Stimulated activated CD4-positive, alpha-beta T cell treated with anti-CD3 and anti-CD28 coated beads, Interleukin-2, amount 100 ng/mL, for 48 hours (primary cell): ENCODE measurements at places on chromosomes 7 and 10.

DNA sequence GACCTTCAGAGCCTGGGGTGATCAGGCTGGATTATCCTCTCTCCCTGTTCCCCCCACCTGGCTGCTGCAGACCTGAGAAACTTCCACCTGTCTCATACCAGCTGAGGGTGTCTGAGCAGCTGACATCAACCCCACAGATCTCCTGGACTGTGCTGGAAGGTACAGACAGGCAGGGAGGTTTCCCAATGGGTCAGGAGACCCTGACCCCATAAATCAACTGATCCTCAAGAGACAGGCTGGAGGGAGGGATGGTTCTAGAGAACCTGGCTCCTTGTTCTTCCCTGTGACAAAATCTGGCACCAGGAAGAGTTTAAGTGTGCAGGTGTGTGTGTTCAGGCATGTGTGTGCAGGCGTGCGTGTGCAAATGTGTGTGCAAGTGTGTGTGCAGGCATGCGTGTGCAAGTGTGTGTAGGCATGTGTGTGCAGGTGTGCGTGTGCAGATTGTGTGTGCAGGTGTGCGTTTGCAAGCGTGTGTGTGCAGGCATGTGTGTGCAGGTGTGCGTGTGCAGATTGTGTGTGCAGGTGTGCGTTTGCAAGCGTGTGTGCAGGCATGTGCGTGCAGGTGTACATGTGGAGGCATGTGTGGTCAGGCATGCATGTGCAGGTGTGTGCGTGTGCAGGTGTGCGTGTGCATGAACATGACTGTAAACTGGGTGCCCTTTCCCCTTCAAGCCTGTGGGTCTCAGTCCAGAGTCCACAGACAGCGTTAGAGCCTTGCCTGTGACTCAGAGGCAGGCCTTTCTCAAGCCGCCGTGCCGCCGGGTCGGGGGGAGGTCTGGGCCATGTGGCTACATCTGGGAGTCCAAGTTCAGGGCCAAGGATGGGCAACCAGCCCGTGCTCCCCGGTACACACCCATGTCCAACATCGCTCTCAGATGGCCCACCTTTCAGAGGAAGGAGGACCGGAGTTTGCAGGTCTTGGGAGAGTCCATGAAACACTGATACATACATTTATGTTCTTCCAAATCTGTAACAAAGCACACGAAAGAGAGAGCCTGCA lies 50.1 kb upstream of the ELN start:
- DNase-seq: no peak

GRCh38 chr7:100465702-100466311 lies 1.7 kb upstream of the SPACDR start:
- no peak for DNase-seq

DNA sequence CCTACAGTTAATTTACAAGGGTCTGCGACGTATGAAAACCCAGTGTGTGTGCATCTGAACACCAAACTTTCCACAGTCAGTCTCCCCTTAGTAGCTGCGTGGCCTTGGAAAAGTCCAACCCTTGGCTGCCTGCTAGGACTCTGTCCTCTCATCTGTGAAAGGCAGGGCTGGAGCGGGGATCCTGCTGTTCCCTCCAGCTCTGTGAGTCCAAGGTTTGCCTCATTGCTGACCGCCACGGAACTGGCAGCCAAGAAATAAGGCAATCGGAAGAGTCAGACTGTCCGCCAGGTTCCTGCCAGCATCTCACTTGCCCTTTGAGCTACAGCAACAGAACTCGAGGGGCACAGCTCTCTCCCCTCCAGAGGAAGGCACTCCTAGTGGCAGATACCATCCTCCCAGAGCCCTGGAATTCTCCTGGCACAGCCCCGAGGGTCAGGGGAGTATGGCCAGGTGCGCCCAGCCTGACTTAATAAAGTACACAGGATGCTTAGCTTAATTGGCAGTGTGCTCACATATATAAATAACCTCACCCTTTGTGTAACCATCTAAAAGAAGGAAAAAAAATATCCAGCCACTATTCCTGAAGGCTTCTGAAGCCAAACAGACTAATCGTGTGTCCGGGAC lies 530.1 kb upstream of the FOXK1 start:
- DNase-seq: no peak

- DNase-seq: no peak
These were observed 53.0 kb upstream of the TNKS2 start for GRCh38 chr10:91745090-91745831.

GRCh38 chr10:77516575-77516974 lies 121.0 kb downstream of the KCNMA1 start:
- no peak for DNase-seq

DNA sequence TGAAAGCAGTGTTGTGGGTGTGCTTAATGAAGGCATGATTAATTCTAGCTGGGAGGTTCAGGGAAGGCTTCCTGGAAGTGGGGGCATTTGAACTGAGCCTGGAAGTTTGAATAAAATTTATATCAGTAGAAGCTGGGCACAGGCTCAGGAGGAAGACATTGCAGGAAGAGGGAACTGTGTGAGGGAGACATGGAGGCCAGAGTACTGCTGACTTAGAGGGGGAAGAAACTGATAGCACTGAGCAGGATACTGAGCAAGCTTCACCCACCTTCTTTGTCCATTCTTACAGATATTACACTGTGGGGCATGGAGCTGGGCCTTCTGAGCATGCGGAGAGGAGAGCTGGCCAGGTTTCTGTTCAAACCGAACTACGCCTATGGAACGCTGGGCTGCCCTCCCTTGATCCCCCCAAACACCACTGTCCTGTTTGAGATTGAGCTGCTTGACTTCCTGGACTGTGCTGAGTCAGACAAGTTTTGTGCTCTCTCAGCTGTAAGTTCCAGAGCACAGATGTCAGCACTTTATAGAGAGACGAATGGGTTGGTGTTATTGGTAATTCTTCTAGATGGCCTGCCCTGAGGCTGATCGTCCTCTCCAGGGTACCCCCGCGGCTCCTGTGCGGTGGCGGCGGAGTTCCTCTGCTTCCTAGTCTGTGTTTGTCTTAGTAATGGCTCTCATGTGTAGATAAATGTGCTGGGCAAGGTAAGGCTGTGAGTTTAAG lies 2.1 kb downstream of the FKBP6 start:
- no peak for DNase-seq

DNA sequence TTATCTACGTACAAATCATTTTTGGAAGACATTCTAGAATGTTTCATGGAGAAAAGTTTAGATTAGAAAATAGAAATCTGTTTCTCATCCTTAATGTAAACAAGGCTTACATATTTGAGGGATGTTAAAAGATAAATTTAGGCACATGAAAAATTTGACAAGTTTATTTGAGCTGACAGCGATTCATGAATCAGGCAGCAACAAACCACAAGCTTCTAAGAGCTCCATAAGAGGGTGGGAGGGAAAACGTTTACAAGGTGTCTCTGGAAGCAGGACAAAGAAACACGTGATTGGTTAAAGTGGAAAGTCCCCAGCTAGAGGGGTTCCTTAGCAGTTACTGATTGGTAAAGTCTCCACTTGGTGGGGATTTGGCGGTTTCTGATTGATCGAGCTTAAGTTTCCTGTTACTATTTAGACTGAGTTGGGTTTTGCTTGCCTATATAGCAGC lies 228.9 kb upstream of the PITRM1 start:
- no peak for DNase-seq

DNA sequence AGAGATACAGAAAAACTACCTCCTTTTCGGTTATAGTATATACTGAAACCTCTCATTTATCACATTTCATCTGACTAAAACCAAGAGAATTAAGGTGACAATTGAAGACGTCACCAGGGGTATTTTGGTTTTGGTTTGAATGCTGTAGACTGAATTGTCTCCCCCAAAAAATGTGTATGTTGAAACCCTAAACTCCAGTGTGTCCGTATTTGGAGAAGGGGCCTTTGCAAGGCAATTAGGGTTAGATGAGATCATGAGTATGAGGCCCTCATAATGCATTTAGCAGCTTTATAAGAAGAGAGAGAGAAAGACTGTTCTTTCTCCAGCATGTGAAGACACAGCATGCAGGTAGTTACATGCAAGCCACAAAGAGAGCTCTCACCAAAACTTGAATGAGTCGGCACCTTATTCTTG lies 59.5 kb downstream of the CACNA2D1 start:
- DNase-seq: no peak

DNA sequence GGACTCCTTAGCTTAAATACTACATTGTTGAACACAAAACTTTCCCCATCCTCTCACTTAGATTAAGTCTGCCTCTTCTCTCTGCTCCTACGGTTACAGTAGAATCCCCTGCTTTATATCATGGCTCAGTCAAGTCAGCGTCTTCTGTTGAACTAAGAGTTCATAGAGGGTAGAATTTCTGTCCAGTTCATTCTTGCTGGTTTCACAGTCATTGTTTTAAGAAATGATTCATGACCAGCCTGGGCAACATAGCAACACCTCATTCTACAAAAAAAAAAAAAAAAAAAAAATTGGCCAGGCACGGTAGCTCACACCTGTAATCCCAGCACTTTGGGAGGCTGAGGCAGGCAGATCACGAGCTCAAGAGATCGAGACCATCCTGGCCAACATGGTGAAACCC lies 3.7 kb upstream of the ZFYVE27 start:
- DNase-seq: no peak

GRCh38 chr7:23293500-23294073 lies 5.6 kb upstream of the MALSU1 start:
- DNase-seq: no peak

DNA sequence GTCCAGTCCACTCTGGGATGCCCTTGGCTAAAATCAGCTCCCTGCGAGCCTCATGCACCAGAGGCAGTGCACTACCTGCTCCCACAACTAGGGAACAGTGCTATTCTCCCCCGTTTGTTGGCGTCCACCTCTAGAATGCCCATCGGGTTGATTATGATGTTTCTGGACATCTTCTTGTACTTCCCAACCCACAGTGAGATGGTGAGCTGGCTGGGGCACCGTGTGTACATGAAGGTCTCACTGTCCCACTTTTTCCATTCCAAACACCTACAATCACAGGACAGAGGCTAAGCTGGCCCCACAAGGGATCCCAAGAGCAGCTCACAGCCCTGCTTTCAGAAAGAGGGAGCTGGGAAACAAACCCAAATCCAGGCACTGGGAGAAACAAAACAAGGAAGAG lies 126.2 kb upstream of the ZNF92 start:
- DNase-seq: no peak

DNA sequence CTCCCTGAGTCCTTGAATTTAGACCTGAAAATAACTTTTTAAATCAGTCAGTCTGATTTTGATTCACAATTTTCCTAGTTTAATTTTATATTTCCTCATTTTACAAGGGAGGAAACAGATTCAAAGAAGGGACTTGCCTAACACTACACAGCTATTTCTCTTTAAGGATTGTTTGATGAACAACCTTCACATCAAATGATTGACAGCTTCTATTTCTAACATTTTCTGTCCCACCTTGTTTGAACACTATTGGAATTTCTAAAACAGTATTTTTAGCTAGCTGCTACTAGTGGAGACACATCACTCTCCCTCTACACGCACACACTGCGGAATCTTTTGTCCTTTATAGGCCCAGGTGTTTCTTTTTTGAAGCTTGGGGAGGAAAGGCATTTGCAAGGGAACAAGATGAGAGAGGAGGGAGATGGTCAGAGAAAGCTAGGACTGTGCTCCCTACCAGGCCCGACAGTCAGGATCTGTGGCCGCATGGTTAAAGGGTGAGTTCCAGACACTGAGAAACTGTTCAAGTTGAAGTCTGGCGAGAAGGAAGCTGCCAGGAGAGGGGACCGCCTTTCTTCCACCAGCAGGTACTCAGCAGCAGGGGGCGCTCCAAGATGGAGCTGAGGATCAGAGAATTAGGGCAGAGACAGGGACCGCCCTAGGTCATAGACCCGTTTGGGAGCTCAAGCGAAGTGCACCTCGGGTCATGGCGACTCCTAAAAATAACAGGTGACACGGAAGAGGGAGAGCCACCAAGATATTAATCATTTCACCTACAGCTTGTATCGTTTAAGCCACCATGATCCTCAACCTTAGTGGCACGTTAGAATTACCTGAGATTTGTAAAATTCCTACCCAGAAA lies 49.7 kb downstream of the DNAJC12 start:
- DNase-seq: peak; percentile 83

- DNase-seq: no peak
These were observed 200.5 kb downstream of the MAD1L1 start for GRCh38 chr7:2032030-2032875.

GRCh38 chr10:72692994-72693781 lies 1.2 kb downstream of the MCU start:
- no peak for DNase-seq

GRCh38 chr7:116843378-116843777 lies 19.0 kb upstream of the CAPZA2 start:
- no peak for DNase-seq

DNA sequence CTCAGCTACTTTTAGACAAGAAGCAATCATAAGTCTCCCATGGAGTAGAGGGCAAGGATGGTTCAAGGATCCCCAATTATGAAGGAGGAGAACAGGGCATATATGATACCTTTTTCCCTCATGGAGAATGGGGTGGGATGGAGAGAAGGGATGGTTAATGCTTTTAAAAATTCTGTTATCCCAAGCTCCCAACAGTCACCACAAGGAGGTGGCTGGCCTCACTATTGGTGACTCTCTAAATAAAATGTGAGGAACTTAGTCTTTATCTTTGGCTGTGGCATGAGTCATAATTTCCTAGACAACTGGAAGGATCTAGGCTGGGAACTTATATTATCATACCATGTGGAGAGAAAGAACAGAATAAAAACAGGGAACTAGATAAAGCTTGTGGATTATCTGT lies 297.0 kb downstream of the PHTF2 start:
- no peak for DNase-seq

DNA sequence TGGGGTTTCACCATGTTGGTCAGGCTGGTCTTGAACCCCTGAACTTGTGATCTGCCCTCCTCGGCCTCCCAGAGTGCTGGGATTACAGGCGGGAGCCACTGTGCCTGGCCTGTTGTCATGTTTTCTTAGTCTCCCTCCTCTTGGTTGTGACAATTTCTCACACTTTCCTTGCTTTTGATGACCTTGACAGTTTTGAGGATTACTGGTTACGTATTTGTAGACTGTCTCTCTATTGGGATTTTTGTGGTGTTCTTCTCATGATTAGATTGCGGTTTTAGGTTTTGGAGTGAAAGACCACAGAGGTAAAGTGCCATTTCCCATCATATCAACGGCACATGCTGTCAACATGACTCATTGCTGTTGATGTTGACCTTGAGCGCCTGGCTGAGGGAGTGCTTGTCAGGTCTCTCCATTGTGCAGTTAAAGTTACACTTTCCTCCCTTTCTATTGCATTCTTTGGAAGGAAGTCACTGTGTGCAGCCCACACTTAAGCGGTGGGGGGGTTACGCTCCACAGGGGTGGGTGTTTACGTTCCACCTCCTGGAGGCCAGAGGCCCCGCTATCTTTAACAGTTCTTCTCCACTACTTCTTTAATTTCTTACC lies 10.8 kb downstream of the NEURL1 start:
- peak; percentile 25 for DNase-seq

DNA sequence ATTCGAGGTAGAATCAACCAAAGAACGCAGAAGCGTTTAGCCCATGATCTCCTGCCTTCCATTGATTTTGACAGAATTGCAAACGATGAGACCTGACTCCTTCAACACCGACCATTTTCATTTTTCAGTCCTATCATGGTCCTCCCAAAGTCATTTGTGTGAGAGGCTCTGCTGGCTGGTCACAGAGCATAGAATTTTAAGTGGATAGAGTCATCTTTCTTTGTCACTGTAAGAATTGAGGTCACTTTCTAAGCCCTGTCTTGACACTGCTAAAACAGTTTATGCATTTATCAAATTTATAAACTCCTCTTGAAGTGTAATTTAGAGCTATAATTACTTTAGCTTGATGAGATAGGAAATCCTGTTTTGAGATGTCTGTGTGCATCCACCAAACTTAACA lies 72.0 kb downstream of the UBE3C start:
- no peak for DNase-seq
